ENCODE measurements at places on chromosomes 7 and 10.

GRCh38 chr7:94650147-94651051, 5.5 kb downstream of the SGCE start:
- DNase-seq, result no peak

- no peak for DNase-seq
Observed at GRCh38 chr10:69696073-69696731, 66.2 kb downstream of the FAM241B start.

- DNase-seq, result no peak
Observed at GRCh38 chr7:2468227-2468626, 8.0 kb downstream of the GRIFIN start.

- DNase-seq, result no peak
Observed at GRCh38 chr7:134902058-134902457, 84.2 kb upstream of the AGBL3 start.

GRCh38 chr7:77587272-77587671, 50.2 kb downstream of the PTPN12 start:
- DNase-seq, result no peak

DNA sequence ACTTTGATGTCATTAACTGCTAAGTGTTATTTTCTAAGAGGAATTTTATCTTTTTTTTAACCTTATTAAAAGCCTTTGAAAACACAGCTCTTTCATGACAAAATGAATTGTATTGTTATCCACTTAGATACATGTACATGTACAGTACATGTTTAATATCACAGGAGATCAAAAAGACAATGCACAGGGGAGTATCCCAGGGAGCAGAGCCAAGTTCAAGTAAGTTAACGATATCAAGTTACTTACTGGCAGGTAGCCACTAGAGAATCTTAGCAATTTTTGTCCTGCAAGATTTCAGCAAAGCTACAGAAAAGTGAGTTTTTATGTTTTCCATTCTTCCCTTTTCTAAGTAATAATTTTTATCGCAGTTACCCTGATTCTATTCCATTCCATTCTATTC, 33.9 kb upstream of the ARL4A start:
- no peak for DNase-seq

All from GM19239 (cell line).